Large intestine (tissue), 12 donors: ENCODE measurements at places on chromosomes 3 and 15.
A peak's percentile ranks its signal among the peaks of the same experiment; 100 is the strongest.

- DNase-seq, result peak; percentile 71
These were observed 907 bp downstream of the PLXNA1 start for GRCh38 chr3:126983653-126984390.

DNA sequence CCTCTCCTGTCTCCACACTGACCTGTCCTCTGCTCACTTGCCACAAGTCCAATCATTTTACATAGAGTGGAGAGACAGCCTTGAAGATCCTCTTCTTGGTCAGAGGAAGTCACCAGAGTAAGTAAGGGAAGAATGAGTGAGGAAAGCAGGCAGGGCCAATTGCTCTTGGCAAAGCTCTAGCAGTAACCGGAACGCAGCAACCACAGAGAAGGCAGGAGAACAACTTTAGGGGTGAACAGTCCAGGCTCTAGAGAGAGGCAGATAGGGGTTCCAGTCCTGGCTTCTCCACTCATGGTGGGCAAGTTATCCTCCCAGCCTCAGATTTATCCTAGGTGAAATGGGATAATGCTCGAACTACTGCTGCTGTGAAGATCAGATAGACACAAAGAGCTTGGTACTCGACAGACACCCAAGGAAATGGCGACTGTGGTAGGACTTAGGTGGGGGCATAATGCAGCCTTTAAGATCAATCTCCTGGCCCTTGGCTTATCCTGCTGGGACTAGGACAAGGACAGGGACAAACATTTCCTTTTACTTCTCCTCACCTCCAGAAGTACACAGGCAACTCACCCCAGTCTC, 1.2 kb upstream of the ADAMTSL3 start:
- DNase-seq, result no peak

DNA sequence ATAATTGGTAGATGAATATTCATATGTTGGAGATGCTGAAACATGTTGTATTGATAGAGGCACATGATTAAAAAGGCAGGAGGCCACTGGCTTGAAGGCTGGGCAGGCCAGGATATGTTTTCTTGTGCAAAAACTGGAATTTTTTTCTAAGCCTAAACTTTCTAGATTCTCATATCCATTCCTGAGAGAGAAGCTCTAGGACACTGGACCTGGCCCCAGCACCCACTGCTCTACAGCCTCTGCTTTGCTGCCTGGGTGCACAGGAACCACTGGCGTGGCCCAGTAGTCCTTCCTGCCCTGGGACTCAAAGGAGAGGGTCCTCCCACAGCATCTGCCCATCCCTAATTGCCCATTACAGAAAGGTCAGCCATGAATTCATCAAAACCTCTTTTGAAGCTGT, 58.1 kb upstream of the APEH start:
- DNase-seq, result no peak

DNA sequence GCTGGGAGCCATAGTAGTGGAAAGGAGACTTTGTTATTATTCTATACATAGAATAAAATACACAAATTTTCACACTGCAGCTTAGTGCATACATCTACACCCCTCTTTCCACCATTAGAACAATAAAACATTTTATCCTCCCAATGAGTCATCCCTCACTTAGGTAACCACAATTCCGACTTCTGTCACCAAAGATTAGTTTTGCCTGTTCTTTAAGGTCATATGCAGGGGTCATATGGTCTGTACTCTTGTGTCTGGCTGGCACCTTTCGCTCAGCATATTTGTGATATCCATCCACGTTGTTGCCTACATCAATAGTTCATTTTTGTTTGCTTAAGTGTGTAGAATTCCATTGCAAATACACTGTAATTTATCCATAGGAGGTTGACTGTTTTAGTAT, 399.4 kb downstream of the SHQ1 start:
- DNase-seq, result no peak

GRCh38 chr3:141070229-141070628, 19.1 kb downstream of the SPSB4 start:
- no peak for DNase-seq

DNA sequence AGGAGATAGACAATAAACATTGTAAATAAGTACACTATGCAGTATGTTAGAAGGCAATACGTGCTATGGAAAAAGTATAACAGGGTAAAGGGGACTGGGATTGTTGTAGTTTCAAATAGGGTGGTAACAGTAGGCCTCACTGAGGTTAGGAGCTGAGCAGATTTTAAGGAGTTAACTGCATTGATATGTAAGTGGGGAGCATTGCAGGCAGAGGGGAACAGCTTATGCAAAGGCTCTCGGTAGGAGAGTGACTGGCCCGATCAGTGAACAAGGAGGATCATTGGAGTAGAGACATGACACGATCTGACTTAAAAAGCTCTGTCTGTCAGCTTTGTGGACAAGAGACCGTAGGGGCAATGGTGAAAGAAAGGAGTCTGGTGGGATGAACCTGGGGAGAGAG, 46.8 kb downstream of the PCCB start:
- no peak for DNase-seq

- DNase-seq, result no peak
These were observed 314.8 kb downstream of the PTPRG start for GRCh38 chr3:61875976-61876671.
